ENCODE measurements at places on chromosomes 13 and 19.

DNA sequence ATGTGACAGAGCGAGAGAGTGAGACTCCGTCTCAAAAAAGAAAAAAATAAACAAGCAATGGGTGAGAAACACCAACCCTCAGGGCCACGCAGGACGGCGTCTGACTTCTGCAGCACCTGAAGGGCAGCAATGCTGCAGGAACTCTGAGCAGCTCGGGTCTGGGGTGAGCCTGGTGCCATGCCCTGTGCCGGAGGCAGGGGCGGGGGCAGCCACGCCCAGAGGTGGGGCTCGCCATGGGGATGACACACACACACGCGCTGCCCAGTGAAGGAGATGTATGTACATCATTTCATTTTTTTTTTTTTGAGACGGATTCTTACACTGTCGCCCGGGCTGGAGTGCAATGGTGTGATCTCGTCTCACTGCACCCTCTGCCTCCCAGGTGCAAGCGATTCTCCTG lies 24.3 kb downstream of the GPX4 start:
- no peak for DNase-seq

- peak; percentile 18 for DNase-seq
Observed at GRCh38 chr19:53076984-53077383, 26.2 kb downstream of the ZNF160 start.

GRCh38 chr13:112962396-112962795 lies 6.6 kb upstream of the MCF2L start:
- DNase-seq: no peak

- DNase-seq: peak; percentile 73
Observed at GRCh38 chr13:27359199-27359821, 65.1 kb upstream of the GTF3A start.

- DNase-seq: peak; percentile 68
Observed at GRCh38 chr19:7595466-7596133, at the start of gene CAMSAP3. CAMSAP3 (plus strand) TSS chr19:7595863; CDS start chr19:7596003, 140 bp downstream.

DNA sequence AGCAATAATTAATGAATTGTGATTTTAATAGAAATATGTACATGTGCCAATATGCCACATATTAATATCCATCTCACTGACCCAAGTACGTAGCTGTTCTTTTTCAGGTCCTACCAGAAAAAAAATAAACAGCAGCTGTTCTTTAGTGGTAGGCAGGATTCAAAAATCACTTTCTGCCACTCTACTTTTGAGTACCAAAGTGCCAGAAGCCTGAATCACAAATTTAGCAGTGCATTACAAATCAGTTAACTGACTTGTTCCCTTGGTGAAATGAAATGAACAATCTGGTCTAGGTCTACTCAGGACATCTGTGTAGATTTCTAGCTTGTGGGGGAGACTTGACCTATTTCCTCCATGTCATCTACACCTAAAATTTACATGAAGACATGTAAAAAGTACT lies 775.5 kb upstream of the GPC6 start:
- no peak for DNase-seq

DNA sequence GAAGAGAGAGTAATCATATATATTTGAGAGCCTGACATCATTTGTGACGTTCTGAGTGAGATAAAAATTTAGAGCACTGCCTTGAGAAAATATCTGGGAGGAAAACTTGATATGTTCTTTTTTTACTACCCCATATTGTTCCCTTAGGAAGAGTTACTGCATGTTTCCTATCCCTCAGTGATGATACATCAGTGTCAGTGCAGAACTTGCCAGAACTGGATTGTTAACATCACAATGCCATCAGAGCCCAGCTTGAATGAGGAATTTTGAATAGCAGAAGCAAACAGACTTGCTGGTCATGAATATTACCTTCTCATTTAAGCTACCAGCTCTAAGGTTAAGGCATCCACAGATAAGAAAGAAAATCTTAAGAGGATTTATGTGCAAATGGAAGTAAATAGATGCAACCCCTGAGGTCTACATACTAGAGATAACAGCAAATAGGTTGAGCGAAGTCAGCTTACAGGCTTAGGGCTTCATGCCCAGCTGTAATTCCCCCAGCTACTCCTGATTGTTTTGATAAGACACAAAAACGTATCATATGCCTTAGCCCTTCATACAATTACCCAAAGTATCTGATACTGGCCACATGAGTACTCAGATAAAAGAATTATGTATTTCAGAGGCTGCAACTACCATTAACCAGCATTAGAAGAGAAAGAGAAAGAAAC lies 313.7 kb upstream of the ATXN8OS start:
- DNase-seq: no peak

DNA sequence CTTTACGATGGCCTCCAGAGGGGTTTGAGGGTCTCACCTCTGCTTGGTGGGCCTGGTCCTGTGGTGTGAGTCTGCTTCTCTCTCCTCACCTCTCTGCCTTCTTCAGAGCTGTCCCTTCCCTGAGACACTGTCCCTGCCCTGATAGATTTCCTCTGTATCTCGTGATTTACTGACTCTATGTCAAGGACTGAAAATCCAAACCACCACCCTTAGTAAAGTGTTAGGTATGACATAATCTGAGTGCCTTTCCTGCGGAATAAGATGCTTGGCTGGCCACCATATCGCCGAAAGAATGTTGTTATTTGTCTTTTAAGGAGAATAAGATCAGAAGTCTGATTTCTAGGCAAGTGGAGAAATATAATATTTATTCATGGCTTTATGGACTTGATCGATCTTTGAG lies 7.2 kb downstream of the SLC25A15 start:
- DNase-seq: no peak

- no peak for DNase-seq
Observed at GRCh38 chr13:27257648-27258253, 6.4 kb downstream of the RPL21 start.

DNA sequence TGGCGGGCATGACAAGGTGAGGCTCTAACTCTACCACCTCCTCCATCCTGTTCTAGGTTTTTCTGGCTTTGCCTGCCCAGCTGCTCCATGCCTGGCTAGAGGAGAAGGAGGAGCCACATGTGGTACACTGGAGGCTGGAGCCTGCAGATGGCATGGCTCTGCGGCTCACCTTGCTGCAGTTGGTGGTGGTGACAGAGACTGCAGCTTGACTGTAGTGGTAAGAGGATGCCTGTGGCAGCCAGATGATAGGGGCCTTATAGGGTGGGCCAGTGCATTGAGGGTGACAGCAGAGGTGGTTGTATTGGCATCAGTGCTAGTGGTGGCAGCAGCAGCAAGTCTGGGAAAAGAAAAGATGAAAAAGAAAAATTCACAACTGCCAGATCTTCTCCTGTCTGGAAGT lies 146.2 kb downstream of the TNFRSF19 start:
- DNase-seq: no peak

DNA sequence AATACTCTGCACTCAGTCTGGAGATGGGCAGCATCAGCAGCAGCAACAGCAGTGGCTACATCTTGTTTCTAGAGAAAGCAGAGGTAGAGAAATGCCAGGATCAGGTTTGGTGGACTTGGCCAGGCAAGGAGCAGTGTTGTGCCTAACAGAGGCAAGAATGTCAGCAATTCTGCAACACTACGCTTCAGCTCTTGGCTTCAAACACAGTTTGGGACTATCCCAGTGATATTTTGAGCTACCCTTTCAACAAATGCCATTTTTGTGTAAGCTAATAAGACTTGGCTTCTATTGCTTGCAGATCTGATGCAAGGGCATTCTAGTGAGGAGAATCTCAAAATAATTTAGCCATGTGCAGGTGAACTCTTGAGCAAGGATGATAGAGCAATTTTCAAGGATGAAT lies 271.3 kb downstream of the PCDH20 start:
- DNase-seq: no peak

DNA sequence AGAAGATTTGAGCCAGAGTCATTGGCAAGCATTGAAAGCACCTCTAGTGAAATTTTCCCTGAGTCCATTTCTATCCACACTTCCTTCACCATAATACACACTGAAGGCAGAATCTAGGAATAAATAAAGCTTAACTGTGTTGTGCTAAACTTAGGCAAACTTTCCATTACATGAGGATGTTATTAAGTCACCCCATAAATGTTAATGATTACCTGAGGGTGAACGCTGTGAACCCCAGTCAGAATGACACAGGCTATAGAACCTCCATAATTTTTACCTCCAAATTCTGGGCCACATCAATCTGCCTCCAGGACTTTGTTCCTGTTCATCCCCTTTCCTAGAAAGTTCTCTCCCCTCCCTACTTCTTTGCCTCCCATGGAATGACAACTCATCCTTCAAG lies 71.0 kb downstream of the RAP2A start:
- DNase-seq: no peak

- no peak for DNase-seq
Observed at GRCh38 chr13:40155201-40155600, 499.7 kb downstream of the COG6 start.

- no peak for DNase-seq
Observed at GRCh38 chr13:75021151-75021550, 460.8 kb downstream of the TBC1D4 start.

- DNase-seq: no peak
Observed at GRCh38 chr13:72314210-72314609, 413.2 kb downstream of the MZT1 start.

DNA sequence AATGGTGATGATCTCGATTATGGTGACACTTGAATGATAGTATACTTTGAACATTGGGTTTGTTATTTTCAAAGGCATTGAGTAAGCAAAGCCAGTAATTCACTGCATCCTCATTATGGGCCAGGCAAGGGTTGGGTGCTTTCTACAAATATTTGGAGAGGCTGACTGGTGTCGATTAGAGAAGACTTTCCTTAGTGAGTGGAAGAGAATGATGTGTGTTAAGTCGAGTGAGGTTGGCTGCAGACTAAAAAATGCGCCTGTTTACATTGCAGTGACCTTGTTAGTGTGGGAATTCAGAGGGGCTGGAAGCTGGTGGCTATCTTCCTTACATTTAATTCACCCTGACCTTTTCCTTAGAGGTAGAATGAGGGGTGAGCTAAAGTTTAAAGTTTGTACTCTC lies 22.4 kb upstream of the RNF113B start:
- DNase-seq: no peak

DNA sequence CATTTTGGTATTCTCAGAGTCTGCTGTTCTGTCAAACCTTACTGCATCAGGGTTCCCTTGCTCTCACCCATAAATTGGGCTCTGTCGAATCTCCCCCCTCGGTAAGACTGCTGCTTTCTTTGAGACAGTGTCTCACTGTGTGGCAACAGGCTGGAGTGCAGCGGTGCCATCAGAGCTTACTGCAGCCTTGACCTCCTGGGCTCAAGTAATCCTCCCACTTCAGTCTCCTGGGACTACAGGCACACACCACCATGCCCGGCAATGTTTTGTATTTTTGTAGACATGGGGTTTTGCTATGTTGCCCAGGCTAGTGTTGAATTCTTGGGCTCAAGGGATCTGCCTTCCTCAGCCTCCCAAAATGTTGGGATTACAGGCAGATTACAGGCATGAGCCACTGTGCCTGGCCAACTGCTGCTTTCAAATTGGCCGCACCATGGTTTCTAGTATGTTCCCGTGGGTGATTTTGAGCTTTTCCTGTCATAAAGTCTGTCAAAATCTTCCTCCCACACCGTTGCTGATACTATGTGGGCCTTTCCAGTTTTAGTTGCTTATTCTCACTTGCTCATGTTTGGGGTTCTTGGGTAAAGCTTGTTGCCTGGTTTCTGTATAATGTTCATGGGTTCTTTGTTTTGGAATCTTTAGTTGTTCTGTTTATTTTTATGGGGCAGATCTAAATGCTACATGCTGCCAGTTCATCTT lies 10.6 kb downstream of the RFC3 start:
- no peak for DNase-seq
